ENCODE measurements at places on chromosomes 1 and 21.
A peak's percentile ranks its signal among the peaks of the same experiment; 100 is the strongest.

GRCh38 chr1:99374109-99374508 is 109.8 kb downstream of the PLPPR4 start:
- DNase-seq = no peak

- DNase-seq = no peak
Measured at GRCh38 chr1:239914751-239915231, 176.9 kb upstream of the FMN2 start.

DNA sequence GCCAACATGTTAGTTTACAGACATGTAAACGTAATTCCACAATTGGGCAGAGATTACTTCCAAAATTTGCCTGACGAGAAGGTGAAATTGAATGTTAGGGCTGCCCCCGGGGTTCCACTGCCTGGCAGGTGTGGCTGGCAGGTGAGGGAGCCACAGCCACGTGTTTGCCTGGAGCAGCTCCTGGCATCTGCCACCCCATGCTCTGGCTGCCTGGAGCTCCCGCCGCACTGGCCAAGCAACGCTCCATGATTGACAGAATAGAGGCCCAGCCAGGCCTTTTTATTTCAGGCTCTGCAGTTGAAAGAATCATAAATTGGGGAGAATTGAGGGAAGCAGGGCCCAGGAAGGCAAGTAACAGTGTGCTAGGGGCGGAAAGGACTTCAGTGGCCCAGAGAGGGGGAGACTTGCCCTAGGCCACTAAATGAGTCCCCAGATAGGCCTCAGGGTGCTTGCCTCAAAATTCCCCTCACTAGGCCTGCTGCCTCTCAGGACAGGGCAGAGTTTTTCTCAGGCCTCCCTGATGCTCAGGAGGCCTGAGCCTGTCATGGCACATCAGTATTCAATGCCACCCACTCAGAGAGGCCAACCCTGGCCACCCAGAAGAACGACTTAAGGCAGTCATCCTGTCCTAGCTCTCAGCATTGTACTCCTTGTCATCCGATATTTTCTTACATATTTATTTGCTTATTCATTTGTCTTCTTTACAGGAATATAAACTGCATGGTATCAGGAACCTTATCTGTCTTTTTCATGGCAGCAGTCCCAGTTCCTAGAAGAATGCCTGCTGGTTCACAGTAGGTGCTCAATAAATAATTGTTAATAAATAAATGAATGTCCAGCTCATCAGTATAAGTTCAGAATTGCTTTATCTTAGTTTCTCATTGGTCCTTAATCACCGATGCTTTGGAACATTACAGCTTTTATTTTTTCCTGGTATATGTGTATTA is 16.6 kb upstream of the S1PR1 start:
- no peak for DNase-seq

DNA sequence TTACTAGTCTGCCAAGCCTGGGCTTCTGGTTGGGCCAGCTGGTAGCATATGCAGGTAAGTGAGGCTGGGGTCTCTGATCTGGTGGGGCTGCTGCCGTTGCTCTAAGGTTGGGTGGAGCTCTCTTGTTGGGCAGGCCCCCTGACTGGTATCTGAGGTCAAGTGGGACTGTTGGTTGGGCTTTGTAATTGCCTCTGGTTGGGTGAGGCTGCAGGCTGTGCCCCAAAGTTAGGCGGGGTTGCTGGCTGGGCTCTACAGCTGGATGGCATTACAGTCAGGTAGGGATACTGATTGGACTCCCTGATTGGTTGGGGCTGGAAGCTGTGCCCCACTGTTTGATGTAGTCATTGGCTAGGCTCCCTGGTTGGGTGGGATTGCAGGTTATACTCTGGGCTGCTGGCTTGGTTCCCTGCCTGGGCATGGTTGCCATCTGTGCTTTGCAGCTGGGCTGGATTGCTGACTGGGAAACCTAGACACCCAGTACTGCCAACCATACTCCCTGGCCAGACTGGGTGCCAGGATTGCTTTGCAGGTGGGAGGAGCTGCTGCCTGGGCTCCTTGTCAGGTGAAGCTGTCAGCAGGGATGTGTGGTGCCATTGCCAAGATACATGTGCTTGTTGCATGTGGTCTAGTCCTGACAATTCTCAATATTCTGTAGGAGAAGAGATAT is 130.5 kb downstream of the RABGAP1L start:
- DNase-seq = no peak

GRCh38 chr1:39173995-39174380 is 30.5 kb upstream of the MACF1 start:
- no peak for DNase-seq

GRCh38 chr1:31421371-31422040 is 8.5 kb downstream of the SERINC2 start:
- no peak for DNase-seq

GRCh38 chr1:234624724-234625117 is 14.7 kb upstream of the IRF2BP2 start:
- no peak for DNase-seq

- no peak for DNase-seq
Measured at GRCh38 chr1:109225308-109225707, 11.6 kb downstream of the SARS1 start.

GRCh38 chr1:30034627-30035521 is 688.5 kb downstream of the MATN1 start:
- no peak for DNase-seq

DNA sequence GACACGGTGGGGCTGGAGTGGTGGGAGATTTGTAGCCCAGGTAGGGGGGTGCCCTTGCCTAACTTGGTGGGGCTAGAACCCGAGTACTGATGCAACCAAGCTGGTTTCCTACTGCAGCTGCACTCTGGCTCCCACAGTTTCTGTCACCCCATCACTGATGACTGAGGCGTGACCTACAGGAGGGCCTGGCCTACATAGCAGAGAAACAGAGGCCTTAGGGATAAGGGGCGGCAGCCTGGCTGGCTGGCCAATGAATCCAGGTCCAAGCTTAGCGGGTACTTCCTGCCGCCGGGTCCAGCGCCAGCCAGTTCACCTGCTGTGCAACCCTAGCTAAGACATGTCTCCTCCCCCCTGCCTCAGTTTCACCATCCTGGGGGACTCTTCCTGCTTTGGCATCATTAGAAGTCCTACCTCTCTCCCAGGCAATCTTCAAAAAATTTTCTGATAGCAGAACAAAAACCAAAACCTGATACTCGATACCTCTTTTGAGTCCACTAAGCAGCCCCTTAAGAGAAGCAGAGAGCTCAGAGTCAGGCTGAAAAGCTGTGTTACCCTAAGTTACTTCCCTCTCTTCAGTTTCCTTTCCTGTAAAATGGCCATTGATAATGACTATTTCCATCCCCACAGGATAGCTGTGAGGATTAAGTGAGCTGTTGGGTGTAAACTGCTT is 27.3 kb upstream of the RNF19B start:
- no peak for DNase-seq

- peak; percentile 91 for DNase-seq
Measured at GRCh38 chr1:112716133-112716720, 1.1 kb upstream of the PPM1J start.

DNA sequence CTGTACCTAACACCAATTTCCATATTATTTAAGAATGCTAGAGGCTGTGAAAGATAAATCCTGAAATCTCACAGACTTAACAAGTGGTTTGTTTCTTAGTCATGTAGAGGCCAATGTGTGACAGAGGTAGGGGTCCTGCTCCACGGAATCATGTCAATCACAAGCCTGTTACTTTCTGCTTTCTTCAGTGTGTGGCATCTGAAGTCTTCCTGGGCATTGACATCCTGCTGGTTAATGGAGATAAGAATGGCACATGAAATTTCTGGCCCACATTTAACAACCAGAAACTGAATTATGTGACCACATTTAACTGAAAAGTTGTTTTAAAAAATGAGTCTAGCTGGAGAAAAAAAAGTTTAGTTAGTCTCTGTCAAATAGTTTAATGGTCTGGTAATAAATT is 68.3 kb upstream of the PLA2G4A start:
- no peak for DNase-seq

DNA sequence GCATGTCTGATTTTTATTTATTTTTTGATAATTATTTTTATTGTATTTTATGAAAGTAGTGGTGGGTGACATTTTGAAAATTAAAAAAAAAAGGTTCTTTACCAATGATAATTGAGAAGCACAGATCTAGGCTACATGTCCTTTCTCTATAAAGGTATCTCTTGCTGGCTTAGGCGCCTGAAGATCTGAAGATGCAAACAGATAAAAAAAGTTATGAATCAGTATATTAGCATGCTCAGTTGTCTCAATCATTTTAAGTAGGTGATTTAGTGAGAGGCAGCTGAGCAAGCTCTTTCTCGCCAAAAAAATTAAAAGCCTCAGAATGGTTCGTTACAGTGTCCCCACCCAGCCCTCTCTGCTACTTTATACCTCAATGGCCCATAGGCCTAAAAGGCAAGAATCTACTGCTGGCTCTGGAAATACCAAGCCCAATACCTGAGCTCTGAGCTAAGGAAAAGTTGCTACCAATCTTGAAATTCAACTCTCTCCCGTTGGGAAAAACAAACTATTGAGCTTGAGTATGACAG is 42.2 kb upstream of the DPT start:
- DNase-seq = no peak

DNA sequence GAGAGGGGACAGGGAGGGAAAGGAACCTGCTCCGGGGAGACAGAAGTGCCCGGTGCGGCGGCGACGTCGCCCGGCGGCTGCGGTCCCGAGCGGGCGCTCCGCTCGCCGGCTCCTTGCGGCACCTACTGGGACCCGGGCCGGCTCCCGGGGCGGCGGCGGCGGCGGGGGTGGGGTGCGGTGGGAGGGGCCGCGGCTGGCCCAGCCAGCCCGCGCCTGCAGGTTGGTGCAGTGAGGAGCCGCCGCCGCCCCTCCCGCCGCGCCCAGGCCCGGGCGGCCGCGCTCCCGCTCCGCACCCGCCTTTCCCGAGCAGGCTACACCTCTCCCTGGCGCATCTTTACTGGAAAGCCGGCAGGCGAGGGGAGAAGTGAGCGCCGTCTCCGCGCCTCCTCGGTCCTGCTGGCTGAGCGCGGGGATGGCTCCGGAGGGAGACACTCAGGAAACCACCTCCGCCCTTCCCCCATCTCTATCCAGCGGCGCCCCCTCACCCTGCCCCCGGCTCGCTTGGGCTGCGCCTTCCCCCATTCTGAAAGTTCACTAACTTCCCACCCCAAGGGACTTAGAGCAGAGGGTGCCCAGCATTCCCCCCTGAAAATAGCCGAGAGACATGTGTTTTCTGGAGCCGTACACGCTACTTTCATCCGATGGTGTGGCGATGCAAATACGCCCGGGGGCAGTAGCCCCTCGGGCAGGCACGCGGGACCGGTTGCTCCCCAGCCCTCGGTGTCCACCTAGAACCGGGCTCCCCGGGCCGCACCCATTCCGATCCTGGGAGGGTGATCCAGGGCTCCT is at the start of gene PLD5:
Gene PLD5 (minus strand): TSS at position 127 of the 789 bp plus-strand sequence.
- peak; percentile 2 for DNase-seq

DNA sequence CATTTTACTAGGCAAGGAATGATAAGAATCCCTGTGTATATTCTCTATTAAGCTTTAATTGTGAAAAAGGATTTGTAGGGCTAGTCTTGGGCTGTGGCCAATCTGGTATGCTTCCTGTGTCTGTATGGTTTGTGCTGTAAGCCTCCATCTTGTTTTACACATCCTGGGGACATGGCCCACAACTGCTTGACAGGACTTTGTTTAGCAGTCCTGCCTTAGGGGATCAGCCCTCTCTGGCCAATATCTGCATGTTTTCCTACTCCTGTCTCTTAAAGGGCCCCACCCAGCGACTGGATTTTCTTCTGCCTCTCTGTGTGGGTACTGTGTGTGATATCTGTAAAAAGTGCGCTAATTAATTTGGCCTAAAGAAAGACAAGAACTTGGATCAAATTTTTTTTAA is 813.2 kb downstream of the PLA2G4A start:
- DNase-seq = no peak

DNA sequence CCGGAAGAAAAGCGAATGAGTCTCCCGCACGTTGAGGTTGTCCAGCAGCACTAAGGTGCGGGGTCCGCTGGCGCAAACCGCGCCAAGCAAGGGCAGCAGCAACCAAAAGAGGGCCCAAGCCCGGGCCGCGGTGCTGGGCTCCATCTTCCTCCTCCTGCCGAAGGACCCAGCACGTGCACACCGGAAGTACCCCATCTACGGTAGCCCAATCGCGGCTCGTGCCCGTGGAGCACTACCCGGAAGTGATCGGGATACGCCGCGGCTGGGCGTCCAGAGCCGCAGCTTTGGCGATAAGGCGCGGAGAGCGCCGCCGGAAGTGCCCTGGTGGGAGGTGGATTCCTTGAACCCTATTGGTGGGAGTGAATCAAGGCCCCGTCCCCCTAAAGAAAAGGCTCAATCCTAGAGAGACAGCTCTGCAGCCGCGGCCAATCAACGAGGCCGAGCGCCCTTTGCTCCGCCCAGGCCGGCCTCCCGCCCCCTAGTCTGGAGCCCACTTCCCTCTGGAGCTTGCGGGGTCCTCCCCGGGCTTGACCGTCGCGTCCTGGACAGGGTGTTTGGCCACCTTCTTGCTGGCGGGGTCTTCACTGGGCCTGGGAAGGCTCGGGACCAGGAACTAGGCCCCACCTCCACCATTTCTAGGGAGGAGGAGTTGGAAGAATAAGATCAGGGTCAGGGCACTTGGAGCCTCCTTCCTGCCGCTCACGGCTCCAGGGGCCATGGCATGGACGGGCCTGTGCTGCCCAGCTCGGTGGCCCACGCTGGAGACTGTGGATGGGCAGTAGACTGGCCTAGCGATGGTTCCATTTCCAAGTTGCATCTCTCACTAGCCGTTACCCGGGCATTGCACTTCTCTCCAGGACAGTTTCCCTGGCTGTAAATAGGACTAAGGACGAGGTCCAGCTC is at the start of gene DDOST:
Gene DDOST (minus strand): TSS at position 163 of the 903 bp plus-strand sequence. CDS start 19 bp downstream, at position 144.
- DNase-seq = peak; percentile 98

GRCh38 chr1:168297019-168297730 is 16.5 kb downstream of the TBX19 start:
- no peak for DNase-seq
